ENCODE measurements at places on chromosomes 16 and 17. TPM values are rescaled to one million over a fixed set of nuclear protein-coding genes. Genes with fewer than 3 reads are reported as not detected.

GRCh38 chr16:17784073-17784472 is 313.3 kb upstream of the XYLT1 start:
- DNase-seq = peak; percentile 69

DNA sequence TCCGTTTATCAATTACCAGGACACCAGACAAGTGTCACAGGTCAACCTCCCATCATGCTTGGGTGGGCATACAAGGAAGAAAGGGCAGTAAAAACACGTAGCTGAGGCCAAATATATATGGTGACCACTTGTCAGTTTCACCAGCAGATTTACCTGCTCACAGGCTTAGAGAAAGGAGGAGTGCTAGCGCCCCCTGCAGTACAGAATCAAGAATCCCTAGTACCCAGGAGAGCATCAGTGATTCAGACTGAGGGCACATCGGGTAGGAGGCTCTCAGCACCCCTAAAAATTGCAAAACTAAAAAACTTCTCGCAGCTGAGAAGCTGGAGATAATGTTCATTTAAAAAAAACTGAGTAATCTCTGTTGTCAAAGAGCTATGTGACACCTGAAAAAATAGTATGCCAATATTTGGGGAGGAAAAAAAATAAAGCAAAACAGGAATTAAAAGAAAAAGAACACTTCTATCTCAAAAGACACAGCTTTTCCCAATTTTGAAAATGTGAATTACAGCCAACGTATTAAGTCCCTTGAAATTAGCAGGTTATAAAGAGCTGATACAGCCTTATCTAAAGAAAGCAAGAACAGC is 21.2 kb upstream of the MON1B start:
- peak; percentile 49 for DNase-seq

Gene ANKS4B
- not detected for total RNA-seq

Gene PRR11
- total RNA-seq = 47.7 TPM

DNA sequence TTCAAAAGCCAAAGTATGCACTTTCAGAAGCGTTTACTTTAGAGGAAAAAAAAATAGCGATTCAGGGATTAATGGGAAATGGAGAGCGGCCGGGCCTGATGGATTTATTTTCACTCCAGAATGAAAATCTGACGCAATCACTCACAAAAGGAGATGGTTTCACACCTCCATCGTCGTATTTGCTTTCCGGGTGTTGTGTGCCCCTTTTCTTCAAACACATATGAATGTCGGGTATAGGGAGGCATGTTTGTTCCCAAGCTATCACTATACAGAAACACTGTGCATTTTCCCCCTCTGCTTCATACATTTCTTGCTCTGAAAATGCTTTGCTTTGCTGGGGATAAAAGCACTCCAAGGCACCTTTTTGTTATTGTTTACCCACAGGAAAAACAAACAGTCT is 562.2 kb upstream of the ZFHX3 start:
- peak; percentile 73 for DNase-seq

Gene RNF222
- total RNA-seq = not detected

DNA sequence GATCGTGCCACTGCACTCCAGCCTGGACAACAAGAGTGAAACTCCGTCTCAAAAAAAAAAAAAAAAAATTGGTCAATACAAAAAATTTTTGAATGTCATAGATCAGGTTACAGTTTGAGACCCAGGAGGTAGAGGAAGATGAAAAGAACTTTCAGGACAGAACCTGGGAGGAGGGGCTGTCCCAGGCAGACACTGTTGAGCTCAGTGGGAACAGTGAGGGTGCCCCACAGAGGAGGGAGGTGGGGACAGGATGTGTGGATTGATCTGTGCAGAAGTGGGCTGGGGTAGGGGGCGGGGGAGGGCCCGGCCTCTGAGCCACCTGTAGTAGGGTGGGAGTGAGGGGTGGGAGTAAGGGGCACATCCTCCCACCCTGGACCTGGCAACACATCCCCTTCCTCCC is 58.3 kb downstream of the PRMT7 start:
- DNase-seq = no peak

Gene NPIPA8
- not detected for total RNA-seq

DNA sequence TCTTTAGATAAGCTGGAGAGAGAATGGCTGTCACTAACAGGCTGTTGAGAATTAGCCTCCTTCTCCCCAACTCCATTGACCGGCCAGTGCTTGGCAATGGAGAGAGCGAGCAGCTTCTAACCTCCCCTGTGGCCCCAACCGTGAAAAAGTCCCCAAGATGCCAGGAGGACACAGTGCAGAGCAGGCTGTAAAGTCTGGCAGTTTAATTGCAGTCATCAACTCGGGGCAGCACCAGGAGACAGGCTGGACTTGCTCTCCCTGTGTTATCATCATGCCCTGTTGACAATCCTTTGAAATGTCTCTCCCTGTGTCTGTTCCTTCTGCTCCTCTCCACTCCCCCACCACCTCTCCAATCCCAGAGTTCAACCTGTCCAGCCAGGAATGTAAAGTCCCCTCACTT is 705 bp upstream of the CDRT4 start:
- no peak for DNase-seq

DNA sequence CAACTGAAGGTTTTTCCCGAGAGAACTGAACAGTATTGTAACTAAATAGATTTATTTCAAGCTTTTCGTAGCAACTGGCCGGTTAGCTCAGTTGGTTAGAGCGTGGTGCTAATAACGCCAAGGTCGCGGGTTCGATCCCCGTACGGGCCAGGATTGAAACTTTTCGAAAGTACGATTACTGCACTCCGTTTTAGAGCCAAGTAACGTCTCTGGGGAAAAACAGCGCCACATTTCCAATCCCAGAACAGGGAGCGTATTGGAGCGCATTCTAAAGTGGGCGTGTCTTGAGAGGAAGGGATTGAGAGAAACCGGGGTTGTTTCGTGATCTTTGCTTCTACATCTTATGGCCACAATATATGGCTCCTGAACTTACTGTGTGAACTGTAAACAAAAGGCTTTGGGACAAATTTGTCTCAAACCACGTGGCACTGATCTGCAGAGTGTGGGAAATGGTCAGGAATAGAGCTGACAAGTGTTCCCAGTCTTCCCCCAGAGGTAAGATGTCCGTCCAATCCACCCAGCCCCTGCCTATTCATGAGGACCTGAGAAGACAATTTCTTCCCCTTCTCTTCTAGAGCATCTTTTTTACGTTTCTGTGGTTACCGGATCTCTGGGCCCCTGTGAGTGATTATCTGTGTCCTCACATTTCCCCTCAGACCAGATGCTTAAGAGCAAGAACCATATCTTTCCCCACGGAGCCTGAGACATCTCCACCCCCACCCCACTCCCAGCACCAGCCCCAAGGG is 2.3 kb downstream of the BORCS6 start:
- DNase-seq = peak; percentile 99

Gene HSF5
- not detected for total RNA-seq

Gene HSD17B2
- not detected for total RNA-seq

- no peak for DNase-seq
These were observed 113.2 kb upstream of the IRX5 start for GRCh38 chr16:54817432-54817831.

- DNase-seq = no peak
These were observed 86.9 kb downstream of the FOXL1 start for GRCh38 chr16:86665319-86665675.

- DNase-seq = no peak
These were observed 166.9 kb downstream of the SEC14L1 start for GRCh38 chr17:77307479-77308198.

Gene LITAFD
- 0.10 TPM for total RNA-seq

Gene CCL14
- not detected for total RNA-seq

GRCh38 chr17:82231562-82232321 is 2.9 kb downstream of the SLC16A3 start:
- DNase-seq = no peak

- no peak for DNase-seq
These were observed 62.8 kb upstream of the B4GALNT2 start for GRCh38 chr17:49069585-49070273.

DNA sequence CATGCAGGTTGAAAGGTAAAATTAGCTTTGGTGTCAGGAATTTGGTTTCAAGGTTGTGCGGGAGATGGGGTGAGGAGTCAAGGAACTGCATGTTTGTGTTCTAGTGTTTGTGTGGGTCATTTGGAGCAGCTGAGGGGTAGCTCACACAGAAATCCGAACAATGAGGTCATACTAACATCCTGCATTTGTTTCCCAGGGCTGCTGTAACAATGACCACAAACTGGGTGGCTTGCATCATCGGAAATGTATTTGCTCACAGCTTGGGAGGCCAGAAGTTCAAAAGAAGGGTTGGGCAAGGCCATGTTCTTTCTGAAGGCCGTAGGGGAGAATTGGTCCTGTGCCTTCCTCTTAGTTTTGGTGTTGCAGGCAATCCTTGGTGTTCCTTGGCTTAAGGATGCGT is 287.4 kb downstream of the HAPSTR1 start:
- no peak for DNase-seq

GRCh38 chr16:1481906-1482835 is 6.6 kb downstream of the PTX4 start:
- DNase-seq = no peak

- DNase-seq = no peak
These were observed 24.2 kb downstream of the FAM117A start for GRCh38 chr17:49739641-49740271.

- no peak for DNase-seq
These were observed 57.8 kb downstream of the STH start for GRCh38 chr17:46056800-46057304.

DNA sequence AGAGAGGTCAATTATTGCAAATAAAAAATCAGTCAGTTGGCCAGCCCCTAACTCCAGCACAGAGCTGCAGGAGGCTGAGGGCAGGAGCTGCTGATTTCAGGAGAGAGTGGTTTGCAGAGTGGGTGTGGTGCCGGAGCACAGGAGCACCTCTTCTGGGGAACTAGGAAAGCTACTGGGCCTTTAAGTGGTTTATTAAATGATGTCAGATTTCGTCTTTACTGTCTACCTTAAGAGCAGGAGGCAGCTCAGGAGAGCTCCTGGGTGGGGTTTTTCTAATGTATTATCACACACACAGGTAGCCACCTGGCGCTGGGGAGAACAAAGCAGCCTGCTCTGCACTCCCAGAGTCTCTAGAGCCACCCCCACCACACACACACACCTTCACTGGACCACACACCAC is 11.5 kb upstream of the HAS3 start:
- no peak for DNase-seq

DNA sequence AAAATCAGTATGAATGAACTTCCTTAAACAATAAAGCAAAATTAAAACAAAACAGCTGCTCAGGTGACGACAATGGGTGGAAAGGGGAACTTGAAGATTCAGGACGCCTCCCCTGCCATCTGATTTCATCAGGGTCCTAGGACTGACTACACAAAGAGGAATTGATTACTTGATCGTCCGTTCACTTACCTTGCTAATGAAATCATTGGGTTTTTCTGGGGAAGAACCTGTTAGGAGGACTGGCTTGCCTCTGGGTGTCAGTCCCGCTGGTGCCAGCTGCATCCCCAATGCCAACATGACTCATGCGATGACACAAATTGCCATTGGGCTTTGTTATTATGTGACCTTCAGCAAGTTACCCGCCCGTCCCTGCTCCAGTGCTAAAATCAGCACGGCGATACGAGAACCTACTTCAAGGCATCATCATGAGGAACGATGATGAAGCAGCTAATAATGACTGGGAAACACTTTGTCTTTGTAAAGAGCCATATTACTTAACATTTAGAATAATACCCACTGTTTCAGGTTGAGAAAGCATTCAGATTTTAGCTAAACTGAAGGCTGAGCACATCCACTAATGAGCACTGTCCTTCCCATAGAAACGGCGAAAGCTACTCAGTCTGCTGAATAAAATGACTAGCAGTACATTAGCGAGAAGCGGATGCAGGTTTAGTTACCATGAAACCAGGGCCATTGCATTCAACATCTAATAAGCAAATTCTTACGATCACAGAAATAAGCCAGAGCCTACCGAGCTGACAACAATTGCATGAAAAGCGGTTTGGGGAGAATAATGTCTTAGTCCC is 139.4 kb downstream of the ZFHX3 start:
- DNase-seq = no peak

Gene SYT17
- 4.1 TPM for total RNA-seq

GRCh38 chr17:15957608-15958307 is 12.8 kb downstream of the ADORA2B start:
- no peak for DNase-seq

GRCh38 chr17:66620528-66620927 is 214.4 kb upstream of the CACNG5 start:
- no peak for DNase-seq

GRCh38 chr17:45954914-45955313 is 44.1 kb upstream of the STH start:
- DNase-seq = no peak

Gene NT5C3B
- total RNA-seq = 119 TPM

DNA sequence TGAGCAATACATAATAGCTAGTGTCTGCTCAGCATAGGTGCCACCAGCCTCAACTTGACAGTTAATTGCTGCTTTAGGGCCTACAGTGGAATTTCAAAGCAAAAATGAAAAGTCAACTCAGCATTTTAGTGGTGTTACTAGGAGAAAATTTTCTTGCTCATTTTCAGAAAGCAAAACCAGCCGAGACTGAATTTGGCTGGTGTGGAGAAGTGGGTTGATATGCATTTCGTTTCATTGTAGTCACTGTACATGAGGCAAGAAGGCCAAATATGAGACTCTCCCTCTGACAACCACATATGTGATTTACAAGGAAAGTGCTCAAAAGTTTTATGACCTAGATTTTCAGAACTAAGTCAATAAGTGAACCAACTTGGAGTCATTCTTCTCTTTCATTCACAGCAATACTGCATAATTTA is 54.0 kb downstream of the DUSP14 start:
- no peak for DNase-seq

DNA sequence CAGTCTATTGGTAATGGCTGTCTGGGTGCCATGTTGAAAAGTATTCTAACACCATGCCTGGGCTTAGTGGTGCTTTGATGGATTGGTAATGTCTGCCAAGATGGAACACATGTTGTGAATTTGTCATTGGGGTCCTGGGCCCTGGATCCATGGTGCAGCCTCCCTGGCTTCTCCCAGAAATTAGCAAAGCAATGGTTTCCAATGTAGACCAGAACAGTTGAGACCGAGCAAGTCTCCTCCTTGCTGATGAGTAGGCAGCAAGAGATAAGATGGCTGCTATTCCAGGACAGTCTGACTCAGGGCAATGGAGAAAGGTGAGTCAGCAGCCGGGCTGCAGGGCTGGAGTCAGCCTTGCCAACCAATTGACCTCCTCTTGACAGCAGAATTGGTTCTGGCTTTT is 30.8 kb downstream of the GPR139 start:
- no peak for DNase-seq

GRCh38 chr16:87231295-87231694 is 85.9 kb downstream of the C16orf95 start:
- no peak for DNase-seq

- no peak for DNase-seq
These were observed 25.8 kb upstream of the NAT9 start for GRCh38 chr17:74801896-74802295.

Gene KRT24
- not detected for total RNA-seq

DNA sequence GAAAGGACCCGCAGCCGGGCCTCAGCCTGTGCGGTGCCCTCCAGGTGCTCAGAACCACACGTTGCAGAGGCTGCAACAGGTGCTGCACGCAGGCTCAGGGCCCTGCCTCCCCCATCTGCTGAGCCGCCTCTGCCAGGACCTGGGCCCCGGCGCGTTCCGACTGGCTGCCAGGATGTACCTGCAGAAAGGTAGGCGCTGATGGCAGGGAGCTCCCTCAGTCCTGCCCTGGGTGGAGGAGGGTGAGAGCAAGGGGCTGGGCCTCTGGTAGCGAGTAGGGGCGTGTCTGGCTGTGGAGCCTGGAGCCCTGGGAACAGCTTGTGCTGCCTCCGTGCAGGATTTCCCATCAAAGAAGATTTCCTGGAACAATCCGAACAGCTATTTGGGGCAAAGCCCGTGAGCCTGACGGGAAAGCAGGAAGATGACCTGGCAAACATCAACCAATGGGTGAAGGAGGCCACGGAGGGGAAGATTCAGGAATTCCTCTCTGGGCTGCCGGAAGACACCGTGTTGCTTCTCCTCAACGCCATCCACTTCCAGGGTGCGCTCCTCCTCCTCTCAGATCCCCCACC is 4.4 kb downstream of the SERPINF2 start:
- no peak for DNase-seq

All from NCI-H460 (cell line).